ENCODE measurements at places on chromosomes 7 and 10.

DNA sequence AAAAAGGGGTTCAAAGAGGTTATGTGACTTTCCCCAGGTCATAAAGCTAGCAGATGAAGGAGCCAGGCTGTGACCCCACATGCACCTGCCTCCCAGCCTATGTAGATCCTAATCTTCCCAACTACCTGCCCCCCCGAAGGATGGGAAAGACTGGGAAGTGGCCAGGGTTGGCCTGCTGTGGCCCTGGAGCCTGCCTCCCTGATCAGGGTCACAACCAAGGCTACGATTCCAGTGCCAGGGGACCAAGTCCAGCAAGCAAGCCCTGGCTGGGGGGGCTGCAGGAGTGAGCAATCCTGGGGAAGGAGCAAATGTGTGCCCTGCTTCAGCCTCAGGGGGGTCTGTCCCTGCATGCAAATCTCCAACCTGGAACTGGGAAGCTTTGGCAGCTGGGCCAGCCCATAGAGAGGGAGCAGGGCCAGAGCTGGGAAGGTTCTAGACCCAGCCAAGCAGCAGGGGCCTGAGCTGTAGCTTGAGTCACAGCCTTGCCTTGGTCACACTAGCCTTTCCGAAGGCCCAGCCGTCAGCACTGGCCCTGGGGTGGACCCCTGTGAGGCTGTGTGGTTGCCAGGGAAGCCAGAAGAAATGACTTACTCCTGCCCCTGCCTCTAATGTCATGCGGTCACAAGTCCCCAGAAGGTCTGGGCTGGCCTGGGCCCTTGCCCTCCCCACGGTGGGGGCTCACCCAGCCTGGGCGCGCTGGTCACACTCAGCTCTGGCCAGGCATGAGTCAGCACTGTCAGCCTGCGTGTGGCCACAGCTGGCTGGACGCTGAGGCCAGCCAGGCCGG lies 96.4 kb upstream of the ZMIZ1 start:
- DNase-seq, result peak; percentile 75

GRCh38 chr7:15870347-15870746 lies 183.9 kb upstream of the MEOX2 start:
- no peak for DNase-seq

GRCh38 chr7:32062150-32062549 lies 8.1 kb downstream of the PDE1C start:
- peak; percentile 80 for DNase-seq

DNA sequence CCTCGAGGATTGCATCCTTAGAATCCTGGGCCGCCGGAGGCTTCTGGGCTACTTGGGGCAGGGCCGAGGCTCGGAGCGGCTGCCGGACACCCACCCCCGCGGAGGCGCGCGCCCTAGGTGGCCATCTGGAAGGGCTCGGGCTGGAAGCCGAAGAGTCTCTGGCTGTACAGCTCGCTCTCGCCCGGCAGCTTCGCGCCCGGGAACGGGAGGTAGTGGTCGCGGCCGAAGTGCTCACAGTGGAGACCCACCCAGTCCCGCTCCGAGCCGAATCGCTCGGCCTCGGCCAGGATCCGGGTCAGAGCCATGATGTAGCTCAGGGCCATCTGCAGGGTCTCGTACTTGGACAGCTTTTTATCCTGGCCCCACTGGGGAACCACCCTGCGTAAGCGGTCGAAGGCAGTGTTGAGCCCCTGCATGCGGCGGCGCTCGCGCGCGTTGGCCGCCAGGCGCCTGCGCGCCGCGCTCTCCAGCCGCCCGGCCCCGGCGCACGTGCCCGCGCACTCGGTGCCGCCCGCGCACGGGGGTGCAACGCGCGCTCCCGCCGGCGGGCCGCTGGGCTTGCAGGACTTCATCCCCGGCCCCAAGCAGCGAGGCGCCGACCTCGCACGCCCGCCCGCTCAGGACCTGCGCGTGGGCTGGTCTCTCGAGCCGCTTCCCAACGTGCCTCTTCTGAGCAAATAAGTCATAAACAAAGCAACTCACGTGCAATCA lies 652 bp downstream of the ATOH7 start:
- DNase-seq, result peak; percentile 80

GRCh38 chr7:80637454-80637853 lies 988 bp upstream of the CD36 start:
- no peak for DNase-seq

DNA sequence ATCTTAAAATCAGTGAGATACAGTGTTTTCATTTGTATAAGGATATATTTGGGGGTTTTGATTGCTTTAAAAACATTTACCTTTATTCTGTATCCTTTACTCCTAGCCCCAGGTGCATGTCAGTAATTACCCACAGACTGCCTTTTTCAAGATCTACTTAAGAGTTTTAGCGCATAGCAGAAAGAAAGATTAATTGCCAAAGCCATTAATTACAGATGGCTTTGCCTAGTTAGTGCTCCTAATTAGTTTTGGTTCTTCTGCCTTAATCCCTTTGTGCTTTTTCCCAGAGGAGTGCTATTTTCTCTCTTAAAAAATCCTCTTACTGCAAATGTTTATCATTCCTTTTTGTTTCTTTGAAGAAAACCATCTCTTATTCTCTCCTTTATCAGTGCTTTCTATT lies 122.8 kb downstream of the MAPK8 start:
- DNase-seq, result no peak

DNA sequence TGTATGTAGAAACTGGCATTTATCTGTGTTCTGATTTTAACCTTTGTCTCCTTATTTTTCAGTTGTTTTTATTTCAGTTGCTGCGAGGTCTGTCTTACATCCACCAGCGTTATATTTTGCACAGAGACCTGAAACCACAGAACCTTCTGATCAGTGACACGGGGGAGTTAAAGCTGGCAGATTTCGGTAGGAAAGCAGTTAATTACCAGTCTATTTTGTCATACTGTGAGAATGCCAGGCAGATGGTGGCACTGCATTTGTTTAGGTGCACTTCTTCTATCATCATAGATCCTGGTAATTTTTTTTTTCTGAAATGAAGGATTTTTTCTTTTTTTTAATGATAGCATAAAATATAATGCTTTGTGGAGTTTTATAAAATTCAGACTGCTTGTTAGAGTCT lies 321.4 kb downstream of the CDK14 start:
- no peak for DNase-seq

- DNase-seq, result no peak
Observed at GRCh38 chr7:107891636-107892366, 818 bp downstream of the DLD start.

- no peak for DNase-seq
Observed at GRCh38 chr10:86706401-86706841, 38.1 kb downstream of the LDB3 start.

GRCh38 chr7:158957510-158957906 lies 101.2 kb downstream of the DYNC2I1 start:
- no peak for DNase-seq

DNA sequence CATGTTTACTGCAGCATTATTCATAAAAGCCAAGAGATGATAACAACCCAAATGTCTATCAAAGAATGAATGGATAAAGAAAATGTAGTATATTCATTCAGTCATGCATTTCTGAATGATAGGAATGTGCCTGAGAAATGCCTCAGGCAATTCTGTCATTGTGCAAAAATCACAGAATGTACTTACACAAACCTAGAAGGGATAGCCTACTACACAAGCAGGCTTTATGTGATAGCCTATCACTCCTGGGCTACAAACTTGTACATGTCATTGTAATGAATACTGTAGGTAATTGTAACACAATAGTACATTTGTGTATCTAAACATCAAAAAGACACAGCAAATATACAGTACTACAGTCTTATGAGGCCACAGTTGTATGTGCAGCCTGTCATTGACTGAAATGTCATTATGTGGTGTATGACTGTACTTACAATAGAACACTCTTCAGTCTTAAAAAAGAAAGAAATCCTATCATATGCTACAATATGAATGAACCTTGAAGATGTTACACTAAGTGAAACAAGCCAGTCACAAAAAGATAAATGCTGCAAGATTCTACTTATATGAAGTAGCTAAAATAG lies 141.8 kb upstream of the GPR22 start:
- DNase-seq, result no peak

DNA sequence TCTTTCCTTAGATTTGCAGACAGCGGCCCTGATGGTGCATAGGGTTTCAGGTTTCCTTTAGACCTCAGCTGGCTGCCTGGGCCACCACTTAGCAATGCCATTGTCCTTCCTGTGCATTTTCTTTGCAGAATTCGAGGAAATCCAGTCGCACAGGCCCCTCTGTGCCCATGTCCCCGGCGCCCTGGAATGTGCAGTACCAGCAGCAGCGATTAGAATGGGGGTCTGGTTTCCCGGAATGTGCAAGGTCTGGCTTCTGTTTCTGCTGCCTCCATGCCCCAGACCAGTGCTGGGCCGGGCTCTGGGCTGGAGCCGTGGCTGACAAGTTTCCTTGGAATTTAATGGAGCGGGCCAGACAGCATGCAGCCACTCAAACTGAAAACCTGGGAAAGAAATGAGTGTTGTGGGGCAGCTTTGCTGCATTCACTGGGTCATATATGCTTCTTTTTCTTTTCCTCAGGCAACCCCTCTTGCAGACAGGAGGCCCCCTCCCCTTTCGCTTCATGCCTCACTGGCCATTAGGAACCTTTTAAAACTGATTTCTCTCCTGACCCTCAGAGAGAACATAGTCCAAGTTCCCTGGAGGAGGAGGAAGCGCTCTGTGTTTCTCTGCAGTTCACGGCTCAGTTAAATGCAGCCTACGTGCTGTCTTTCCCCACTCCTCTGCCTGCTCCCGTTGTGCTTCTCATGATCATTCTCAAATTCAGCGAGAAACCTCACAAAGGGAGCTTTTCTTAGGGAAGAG lies 14.4 kb downstream of the HTRA1 start:
- DNase-seq, result no peak

DNA sequence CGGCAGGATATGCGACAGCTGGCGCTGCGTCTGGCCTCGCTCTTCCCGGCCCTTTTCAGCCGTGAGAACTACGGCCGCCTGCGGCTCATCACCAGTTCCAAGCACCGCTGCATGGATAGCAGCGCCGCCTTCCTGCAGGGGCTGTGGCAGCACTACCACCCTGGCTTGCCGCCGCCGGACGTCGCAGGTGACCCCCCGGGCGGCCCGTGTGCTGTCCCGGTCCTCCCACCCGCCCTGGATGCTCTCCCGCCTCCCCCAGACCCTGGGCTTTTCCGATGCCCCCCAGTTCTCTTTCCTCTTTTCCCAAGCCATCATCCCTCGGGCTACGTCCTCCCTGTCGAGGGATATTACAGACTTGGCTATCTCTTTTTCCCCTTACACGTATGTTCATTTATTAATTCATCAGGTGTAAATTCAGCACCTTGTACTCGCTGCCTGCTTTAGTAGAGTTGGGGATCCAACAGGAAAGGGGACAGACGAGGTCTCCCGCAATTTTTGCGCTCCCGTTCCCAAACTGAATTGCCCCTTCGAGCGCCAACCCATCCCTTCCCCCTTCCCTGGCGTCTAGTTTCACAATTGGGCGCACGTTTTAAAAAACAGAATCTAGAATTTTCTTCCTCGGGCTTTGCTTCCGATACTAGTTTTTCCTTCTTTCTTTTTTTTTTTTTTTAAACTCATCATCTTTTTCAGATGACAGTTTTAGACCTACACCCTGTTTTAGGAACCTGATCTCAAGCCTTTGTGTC lies 846 bp downstream of the MINPP1 start:
- DNase-seq, result peak; percentile 77

DNA sequence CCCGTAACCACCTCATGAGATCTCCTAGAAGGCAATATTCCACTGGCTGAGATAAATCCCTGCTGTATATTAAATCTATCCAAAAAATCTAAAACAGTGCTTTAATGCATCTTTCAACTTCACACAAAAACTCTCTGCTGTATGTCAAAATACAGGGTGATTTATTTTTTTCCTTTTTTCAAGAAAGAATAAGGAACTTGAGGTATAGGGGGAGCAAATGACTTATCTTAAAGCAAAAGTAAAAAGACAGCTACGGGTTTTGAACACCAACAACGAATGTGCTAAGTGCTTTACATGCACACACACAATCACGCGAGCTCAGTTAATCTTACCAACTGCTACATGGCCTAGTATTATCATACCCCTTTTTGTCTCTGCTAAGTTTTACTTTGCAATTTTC lies 168.9 kb upstream of the PHF14 start:
- no peak for DNase-seq

- DNase-seq, result no peak
Observed at GRCh38 chr7:104823177-104823576, 190.8 kb upstream of the KMT2E start.

- DNase-seq, result no peak
Observed at GRCh38 chr10:6494936-6495592, 85.0 kb downstream of the PRKCQ start.

- DNase-seq, result no peak
Observed at GRCh38 chr10:63217120-63217605, 84.0 kb downstream of the NRBF2 start.

- DNase-seq, result no peak
Observed at GRCh38 chr10:63055705-63056104, 77.4 kb upstream of the NRBF2 start.

DNA sequence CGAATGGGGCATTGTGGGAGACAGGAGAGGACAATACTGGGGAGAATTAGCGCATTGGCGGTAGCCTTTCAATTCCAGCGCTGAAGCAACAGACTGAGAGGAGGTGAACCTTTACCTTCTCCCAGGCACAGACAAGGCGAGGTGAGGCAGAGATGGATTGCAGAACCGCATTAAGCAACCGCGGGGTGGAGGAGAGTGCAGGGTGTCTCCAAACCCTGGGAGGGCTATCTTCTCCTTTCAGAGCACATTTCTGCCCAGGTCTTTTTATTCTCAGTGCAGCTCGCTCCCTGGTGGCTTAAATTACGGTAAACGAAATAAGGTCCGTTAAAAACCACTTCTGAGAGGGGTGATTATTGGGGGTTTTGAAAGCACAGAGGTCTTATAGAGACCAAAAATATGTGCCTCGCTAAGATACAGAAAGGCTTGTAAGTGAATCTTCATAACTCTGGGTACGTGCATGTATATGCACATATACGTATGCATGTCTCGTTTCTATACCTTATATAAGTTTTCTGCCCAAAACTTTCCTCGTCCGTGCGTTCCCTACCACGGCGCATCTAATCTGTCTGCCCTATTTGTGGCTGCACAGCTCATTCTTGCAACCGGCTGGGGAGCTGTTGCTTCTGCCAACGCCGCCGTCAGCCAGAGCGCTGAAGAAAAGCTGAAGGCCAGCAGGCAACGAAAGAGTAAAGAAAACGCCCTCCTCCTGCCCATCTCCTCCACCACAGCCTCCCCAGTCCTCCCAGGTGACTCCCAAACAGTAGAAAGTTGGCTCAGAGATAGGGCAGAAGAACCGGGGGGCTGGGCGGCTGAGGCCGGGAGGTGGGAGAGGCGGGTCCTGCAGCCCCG lies 895 bp upstream of the ZNF804B start:
- peak; percentile 52 for DNase-seq

- DNase-seq, result no peak
Observed at GRCh38 chr7:155215576-155216325, 81.9 kb upstream of the INSIG1 start.

DNA sequence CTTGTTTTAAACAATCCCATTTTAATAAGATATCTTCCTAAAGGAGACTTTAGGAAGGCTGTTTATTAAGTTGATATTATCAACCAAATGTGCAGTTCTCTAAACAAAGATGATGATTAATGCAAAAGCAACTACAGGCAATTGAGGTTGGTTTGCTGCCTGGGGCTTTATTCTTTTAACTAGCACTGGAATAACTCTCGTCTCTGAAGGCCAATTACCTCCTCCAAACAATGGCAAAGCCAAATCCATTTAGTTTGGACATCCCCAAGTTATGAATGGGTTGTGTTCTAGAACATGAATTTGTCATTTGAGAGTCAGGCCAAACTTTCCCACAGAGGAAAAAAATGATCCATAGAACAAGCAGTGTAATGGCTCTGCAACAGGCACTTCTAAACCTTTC lies 114.1 kb downstream of the SLC16A9 start:
- DNase-seq, result no peak

GRCh38 chr10:4353059-4353655 lies 472.9 kb upstream of the AKR1E2 start:
- DNase-seq, result no peak

GRCh38 chr7:47352394-47352968 lies 229.4 kb downstream of the TNS3 start:
- no peak for DNase-seq
